ENCODE measurements at places on chromosomes 1 and 21.
A peak's percentile ranks its signal among the peaks of the same experiment; 100 is the strongest.

- DNase-seq: no peak
Measured at GRCh38 chr1:100039591-100039990, 69.8 kb downstream of the SLC35A3 start.

DNA sequence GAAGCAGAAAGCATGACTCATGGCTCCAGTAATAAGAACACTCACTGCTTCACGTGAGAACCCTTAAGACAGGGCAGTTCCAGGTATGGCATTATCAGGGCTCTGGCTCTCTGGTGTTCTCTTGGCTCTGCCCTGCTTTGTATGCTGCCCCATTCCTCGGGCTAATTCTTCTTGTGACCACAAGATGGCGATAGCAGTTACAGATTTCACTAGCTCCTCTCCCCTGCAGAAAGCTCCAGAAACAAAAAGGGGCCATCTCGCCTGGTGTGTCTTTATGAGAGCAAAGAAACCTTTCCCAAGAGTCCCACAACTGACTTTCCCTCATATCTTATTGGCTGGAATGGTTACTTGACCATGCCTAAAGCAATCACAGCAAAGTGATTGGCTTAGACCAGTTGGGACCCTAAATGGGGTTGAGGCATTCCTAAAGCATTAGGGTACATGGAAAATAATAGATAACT is 60.1 kb downstream of the F3 start:
- peak; percentile 53 for DNase-seq

DNA sequence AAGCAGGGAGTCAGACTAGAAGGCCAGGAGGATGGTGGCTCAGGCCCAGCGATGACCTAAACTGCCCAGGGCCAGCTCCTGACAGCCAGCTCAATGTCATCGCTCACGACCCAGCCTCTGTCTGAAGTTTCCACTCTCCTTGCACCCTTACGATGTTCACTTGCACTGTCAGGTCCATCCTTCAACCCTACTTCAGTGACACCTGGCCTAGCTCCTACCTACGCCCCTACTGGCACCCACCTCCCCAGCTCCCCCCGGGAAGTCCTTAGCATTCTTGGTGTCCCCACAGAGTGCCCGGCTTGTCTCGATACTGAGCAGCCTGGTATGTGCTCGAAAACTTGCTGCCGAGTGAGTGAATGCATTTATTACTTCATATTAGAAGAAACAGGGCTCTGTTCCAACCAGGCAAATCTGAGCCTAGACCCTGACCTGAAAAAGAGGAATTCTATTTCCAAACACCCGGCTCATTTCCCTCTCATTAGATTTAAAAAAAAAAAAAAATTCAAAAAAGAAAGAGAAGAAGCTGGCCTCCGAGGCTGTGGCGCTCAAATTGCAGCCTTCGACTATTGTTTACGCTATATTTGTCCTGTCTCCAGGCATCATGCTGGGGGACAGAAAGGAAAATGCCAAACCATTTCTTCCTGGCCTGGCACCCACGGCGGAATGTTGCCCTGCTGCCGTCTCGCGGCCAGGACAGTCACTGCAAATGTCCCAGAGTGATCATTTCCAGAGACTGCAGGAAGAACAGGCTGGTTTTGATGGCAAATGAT is 29.8 kb upstream of the LRRC38 start:
- DNase-seq: no peak

DNA sequence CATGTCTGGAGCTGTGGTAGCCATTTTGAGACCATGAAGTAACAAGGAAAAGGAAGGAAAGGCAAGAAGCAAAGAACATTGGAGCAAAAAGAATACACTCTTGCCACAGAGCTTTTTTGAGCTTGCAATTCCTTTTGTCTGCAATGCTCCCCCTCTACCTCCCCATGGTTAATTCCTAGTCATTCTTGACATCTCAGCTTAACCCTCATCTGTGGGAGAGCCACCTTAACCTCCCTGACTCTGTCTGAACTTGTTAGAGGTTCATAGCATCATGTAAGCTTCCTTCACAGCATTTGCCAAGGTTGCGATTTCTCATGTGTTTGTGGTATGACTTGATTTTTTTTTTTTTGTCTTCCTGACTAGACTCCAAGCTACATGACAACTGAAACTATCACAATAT is 564.1 kb upstream of the PLXNA2 start:
- DNase-seq: no peak

DNA sequence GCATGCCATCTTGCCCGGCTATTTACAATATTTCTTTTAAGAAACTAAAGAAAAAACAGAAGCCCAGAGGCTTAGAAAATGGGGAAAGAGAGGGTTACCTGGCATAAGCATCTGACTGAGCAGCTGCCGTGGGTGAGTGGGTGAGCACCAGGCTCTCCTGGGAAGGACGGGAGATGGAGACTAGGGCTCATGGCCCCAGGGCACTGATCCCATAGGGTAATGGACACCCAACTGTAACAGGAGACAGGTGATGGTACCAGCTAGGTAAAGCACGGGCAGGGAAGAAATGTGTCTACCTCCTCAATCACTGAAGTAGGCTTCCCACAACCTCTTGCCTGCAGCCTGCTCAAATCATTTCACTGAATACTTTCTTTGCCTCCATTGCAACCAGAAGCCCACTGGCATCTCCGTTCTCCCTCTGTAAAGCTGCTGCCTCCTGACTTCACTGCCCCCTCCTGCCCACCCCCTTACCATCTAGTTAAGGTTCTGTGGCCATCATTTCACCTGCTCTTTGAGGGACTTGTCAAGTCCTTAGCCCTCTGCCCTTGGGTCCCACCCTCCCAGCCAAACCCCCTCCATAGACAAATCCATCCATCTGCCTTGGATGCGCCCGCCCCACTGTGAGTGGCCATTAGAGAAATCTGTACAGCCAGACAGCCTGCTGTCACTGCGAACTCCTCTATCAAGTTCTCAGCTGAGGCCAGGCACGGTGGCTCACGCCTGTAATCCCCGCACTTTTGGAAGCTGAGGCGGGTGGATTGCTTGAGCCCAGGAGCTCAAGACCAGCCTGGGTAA is 6.2 kb downstream of the TMEM125 start:
- no peak for DNase-seq

DNA sequence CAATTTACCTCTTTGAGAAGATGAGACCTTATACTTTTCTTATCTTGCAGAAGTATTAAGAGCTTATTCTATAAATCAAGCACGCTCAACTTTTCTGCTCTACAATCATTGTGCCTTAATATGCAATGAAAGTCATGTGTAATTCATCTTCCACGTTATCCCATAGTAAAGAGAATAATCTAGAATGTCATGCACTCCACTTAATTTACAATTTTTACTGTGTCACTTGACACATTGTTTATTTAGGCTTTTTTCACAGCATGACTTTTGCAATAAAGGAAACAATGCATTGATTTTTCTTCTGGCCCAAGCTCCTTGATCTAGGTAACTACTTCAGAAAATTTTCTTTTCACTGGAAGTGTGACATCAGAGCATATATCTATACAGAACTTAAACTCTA is 290.9 kb downstream of the HHIPL2 start:
- DNase-seq: no peak

GRCh38 chr1:236998546-236998945 is 5.7 kb downstream of the MT1HL1 start:
- no peak for DNase-seq

GRCh38 chr1:232329103-232329813 is 300.7 kb downstream of the SIPA1L2 start:
- no peak for DNase-seq

DNA sequence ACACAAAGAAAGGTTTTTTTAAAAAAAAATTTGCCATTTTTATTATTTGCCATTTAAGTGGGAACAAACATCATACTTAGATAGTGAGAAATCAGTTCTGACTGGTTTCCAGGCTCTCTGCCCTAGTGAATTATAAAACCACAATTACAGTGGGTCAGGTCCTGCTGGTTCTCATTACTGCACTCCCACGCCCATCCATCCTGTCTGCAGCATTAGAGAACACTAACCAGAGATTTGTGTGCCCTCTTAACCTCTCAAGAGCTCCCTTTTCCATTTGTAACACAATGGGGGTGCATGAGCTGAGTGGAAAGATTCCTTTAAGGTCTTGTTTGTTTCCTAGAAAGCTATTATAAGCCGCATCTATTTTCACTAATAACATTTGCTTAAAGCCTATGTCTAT is 489.3 kb downstream of the AMY1C start:
- DNase-seq: no peak

DNA sequence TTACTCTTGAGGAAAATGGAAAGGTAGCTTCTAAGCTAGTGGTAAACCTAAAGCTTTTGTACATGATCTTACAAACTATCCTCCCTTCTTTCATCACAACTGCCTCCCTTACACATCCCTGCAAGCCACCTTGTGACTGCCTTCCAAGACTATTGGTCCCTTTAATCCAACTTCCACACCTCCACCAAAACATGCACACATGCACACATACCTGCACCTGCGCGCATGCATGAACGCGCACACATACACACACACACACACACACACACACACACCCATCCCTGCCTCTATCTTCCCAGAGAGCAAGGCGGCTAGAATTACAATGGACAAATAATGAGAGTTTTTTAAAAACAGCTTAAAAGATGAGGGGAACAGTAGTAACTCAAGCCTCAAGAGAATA is 58.3 kb downstream of the LUZP1 start:
- DNase-seq: no peak

DNA sequence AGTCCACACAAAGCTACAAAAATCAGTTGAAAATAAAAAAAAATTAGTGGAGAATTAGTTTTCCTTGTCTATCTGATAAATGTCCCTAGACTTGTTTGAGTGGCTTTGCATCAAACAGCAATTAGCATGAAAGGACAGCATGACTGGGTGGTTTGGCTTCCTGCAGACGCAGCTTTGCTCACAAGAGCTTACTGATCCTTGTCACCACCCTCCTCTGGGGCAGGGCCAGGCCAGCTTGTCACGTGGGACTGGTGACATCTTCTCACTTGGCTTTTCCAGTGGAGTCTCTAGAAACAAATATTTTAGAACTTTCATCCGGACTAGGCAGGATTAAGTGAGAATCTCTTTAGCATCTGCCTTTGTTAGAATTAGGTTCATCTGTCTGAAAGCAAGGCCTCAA is 76.0 kb upstream of the OLIG2 start:
- DNase-seq: no peak

DNA sequence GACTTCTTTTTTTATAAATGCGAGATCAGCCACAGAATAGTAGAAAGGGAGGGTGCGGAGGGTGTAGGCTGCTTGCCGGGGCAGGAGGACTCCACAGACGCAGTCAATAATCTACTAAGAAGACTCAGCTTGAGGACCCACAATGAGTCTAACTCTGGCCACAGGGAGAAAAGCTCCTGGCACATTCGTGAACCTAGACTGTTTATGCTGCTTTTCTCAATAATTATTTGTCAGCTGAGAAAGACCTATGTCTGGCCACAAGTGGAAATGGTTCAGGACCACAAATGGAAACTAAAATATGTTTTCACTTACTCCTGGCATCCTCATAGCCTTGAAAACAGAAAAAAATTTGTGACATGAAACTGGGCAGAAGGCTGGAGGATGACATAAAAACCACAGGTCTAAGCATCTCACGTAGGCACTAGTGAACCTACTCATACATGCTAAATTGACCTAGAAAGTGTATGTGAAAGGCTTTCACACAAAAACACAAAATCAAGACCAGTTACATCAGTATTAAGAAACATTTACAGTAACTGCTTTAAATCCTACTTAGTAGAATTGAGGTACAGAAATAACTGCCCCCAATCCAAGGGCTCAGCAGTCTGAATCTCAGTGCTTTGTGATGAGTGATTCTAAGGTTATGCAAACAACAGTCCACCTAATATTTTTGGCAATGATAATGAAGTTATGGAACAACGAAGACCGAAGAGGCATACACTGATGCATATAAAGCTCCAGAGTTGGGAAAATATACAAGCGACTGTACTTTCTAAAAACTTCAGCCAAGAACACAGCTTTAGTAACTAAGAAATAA is 159.5 kb downstream of the SLC45A1 start:
- DNase-seq: no peak

DNA sequence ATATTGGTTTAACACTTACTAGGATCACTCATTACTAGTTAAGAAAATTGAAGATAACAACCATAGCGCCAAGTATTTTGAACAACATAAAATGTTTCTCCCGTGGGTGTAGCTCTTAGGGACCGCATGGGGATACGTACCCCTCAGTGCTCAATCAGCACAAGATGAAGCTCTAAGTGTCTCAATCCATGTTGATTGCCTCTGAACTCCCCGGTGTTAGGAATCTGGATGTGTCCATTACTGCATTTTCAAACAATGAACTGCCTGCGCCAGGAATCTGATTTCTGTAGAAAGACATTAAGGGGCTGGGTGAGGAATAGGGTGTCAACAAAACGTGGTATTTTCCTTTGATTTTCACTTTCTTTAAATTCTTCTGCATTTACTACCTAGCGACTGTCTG is 100.2 kb downstream of the LMO4 start:
- no peak for DNase-seq

- no peak for DNase-seq
Measured at GRCh38 chr1:55179177-55179835, 35.9 kb downstream of the USP24 start.

GRCh38 chr1:109281680-109282496 is 1.1 kb downstream of the PSRC1 start:
- DNase-seq: no peak

DNA sequence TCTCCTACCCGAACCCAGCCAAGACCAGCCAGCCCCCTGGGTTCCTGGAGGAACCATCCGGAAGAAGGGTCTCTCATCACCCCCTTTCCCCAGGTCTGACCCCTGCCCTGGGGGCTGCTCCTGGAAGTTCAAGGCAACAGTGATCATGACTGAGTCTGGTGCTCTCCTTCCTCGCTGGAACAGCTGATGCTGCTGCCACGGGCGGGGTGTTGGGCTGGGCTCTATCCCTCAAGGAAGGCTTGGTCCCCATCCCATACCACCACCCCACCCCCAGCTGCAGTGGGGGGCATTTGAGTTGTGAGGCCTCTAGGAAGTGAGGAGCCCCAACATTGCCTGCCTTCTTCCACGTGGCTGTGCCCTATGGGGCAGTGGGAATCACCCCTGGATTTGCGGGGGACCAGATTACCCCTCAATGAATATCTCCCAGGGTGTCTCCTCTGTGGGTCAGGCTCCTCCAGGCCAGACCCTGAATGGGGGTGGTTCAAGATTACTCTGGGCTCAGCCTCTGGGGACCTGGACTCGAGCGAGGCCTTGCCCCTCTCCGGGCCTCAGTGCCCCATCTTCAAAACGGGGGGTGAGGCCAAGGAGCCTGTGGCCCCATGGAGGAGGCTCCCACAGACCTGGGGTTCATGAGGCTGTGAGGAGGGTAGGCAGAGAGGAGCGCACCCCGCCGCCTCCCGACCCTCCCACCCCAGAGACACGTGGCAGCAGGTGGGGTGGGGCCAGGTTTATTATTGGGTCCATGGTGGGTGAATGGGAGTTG is 2.8 kb downstream of the MASP2 start:
- no peak for DNase-seq

DNA sequence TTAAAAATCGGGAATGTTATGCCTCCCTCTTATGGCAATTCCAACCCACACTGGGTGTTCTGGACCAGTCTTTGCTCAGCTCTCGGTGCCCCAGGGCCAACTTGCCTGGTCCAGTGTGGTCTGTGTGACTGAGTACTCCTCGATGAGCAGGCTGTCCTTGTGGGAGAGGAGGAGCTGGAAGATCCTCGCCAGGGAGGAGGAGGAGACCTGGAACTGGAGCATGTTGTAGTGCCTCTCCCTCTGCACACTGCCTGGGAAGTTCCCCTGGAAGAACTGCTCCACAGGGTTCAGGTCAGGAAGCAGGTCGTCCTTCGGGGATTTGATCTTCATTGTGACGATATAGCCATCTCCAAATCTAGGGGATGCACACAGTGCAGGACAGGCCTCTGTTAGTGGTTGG is 88.5 kb upstream of the GCLM start:
- no peak for DNase-seq

GRCh38 chr1:197438010-197438790 is 170.1 kb downstream of the CRB1 start:
- DNase-seq: no peak

GRCh38 chr1:209755926-209756614 is at the start of gene TRAF3IP3:
TRAF3IP3 (plus strand) TSS chr1:209756053; CDS start chr1:209760040, 3,987 bp downstream.
- DNase-seq: no peak

Measured in SW 1271 (cell line).